H54 (cell line): ENCODE measurements at places on chromosomes 7 and 10.

DNA sequence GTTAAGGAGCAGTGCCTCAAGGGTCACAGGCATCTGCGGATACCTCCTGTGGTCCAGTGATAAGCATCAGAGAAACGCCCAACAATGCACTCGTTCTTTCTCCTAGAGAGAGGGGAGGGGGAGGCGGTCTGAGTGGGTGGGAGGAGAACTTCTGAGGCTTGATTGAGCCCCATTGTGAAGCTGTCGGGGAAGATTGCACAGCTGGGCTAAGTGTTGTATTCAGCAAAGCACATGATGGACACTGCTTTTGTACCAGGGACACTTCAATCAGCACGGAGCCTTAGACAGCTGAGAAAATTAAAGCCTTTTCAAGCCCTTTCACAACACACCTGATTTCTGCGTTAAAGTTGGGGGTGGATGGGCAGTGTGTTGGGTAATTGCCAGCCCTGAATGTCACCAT, 230.3 kb upstream of the GHITM start:
- no peak for DNase-seq

- DNase-seq: no peak
Observed at GRCh38 chr7:104225451-104225850, 17.6 kb upstream of the ORC5 start.

DNA sequence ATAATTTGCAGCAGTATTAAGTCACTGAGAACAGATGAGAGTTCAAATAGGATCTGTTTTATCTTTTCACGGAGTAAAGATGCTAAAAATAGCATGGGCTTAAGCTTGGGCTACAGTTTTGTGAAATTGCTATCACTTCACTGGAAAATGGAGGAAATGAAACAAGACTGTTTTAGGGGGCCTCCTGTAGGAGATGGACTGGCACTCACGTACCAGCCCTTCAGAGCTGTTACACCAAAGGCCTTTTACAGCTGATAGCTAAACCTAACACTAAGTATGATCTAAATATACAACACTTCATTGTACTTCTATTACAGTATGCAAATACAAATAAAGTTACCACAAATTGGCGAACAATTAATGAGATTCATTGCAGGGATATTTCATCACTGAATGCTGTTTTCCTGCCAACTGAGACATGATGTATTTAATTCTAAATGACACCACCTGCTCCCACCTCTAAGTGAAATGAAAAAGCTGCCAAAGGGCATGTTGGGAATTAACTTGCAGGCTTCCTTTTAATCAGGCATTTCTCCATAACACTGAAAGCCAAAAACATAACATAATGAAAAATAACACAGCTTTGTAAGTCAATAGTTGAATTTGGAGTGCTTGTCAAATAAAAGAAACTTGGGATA, 304.5 kb upstream of the LRRN3 start:
- no peak for DNase-seq

DNA sequence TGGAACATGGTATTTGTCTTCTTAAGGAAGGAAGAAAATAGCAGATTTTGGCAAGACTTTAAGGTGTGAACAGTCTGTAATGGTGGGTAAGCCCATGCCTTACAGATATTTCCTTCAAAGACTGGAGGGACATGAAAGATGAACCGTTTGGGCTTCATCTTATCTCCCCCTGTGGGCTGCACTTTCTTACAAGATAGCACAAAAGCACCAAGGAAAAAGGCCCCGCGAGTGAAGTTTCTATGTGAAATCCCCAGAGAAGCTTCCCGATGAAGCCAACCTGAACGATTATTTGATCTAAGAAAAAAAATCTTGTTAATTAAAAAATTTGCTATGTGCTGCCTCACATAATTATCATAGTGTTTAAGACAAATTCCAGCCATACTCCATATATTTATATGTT, 91.5 kb downstream of the NRP1 start:
- DNase-seq: no peak

- no peak for DNase-seq
Observed at GRCh38 chr7:119724041-119724792, 548.8 kb upstream of the KCND2 start.

DNA sequence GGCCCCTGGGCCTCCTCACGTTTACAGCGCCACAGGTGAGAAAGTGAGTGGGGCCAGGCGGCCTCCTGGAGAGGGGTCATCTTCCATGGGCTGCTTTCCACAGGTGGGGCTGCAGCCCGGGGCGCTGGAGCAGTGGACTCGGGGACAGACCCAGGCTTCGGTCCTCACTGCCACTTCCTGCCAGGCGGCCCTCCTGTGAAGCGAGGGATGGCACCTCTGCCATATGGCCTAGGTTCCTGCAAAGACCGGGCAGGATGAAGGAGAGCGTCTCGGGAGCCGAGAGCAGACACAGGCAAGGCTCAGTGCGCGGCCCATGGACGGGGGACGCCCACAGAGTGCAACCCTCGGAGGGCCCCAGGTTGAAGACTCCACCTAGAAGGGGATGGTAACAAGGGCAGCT, 106.8 kb downstream of the MAD1L1 start:
- no peak for DNase-seq

DNA sequence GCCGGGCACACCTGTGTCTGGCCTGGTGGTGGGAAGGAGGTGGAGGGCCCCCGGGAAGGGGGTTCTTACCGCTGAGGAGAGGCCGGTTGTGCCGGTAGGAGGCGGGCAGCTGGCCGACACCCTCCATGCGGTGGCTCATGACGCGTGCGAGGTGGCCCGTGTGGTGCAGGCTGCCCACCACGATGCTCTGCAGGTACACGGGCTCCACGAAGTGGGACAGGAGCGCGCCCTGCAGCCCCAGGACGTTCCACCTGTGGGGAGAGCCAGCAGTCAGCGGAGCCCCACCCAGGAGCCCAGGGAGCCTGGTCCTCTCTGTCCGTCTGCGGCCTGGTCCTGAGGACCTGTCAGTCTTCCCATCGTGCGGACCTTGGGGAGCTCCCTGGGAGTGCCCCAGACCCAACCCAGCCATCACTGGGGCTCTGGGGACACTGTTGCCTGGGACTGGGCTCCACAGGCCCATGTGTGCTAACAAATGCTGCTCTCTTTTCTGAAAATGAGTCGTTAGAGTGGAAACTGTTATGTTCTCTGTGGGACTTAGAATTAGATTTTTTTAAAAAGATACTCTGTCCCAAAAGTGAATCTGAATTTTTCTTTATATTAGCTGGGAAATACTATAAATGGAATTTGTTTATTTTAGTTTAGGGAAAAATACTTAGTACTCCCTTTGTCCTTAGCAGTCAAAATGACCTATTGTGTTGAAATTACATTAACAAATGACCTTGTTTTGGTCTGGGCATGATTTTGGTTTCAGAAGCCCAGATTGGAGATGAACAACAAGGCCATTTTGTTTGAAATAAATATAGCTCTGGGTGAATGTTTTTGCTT, 143.9 kb downstream of the WDR37 start:
- DNase-seq: no peak

- DNase-seq: no peak
Observed at GRCh38 chr7:35248576-35249536, 5.0 kb downstream of the TBX20 start.
